ENCODE measurements at places on chromosomes 2 and 18.

- no peak for DNase-seq
Measured at GRCh38 chr18:57148263-57148662, 1.4 kb downstream of the BOD1L2 start.

- DNase-seq: no peak
Measured at GRCh38 chr18:50133526-50133925, 61.4 kb downstream of the MYO5B start.

DNA sequence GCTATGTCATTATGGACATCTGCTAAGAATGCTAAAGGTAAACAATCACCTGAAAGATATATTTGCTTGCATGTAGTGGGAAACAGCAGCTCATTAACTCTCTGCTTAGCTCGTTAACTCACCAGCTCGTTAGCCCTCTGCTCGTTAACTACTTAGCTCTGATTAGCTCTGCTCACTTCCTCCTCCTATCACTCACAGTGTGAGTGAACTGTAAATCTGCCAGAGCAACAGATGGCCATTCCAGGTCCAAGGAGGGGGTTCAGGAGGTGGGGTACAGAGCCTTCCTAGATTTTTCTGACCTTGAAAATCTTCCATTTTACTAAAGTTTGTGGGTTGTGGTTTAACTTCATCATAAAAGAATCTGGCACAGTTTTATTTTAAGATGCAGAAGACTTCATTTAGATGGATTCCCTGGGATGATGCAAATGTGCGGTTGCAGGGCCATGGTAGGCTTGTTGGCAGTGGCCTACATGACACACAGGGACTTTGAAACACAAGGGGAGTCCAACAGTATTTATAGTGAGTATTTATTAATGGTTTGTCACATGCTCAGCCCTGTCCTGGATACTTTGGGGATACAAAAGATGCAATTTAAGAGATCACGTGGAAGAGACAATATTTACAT is 1633.7 kb upstream of the CELF4 start:
- DNase-seq: no peak

GRCh38 chr2:186496401-186496800 is 10.3 kb downstream of the ZC3H15 start:
- no peak for DNase-seq

- DNase-seq: no peak
Measured at GRCh38 chr2:235988271-235989015, 179.7 kb downstream of the GBX2 start.

- DNase-seq: no peak
Measured at GRCh38 chr18:27467073-27467472, 282.0 kb upstream of the CHST9 start.

DNA sequence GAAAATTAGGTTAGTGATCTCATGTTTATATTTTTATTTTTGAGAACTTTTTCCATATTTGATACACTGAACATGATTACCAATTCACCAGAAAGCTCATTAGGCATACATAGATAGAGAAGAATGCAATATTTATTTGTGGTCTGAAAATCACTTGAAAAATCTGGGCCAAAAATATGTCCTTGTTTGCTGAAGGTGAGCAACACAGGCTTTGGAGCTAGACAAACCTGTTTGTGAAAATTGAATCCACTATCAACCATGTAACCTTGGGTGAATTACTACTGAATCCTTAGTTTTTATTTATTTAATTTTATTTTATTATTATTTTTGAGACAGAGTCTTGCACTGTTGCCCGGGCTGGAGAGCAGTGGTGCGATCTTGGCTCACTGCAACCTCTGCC is 46.5 kb upstream of the ZSWIM2 start:
- no peak for DNase-seq

DNA sequence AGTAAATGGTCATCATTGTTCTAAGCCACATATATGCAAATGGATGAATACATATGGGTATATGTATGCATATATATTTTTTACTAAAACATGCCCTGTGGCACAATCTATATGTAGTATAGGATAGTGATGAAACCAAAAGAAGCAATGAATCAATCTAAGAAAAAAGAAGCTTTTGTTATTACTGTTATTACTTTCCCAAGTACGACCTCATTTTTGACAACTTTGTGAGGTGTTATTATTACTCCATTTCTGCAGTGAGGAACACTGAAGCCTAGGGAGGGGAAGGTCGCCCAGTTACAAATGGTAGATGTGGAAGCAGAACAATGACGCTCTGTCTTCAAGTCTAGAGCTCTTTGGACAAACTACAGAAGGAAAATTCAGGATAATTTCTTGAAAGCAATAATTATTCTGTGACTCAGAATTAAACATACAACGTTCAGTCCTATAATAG is 38.3 kb downstream of the STAT4 start:
- DNase-seq: no peak

DNA sequence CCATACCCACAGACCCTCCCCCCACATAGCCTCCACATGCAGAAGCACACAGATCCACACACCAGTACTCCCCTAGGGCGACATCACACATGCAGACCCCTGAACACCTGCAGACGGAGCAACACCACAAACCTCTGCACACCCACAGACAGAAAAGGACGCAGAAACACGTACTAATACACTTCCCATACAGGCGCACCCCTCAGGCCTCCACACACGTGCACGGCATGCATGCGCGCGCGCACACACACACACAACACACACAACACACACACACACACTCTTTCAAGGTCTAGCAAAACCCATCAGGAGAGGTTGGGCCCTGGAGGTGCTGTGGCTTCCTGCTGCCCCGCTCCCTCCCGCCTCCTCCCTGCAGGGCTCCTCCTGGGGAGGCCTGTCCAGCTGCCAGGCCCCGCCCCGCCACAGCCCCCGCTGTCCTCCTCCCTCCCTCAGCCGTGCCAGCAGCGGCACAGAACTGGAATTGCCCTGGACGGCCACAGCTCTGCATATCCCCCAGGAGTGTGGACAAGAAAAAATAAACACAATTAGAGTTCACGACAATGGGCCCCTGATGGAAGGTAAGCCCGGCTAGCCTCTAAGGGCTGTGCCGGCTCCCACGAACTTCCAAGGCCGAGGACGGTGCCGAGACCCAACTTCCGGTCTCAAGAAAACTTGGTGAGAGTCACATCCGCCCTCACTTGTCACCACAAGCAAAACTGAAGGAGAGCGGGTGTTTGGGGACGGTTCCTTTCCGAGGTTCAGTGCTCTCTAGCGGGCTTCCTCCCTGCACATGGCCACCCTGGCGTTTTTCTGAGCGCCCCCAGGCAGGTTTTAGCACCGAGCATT is 6.8 kb downstream of the ZFP36L2 start:
- DNase-seq: peak; percentile 85

GRCh38 chr2:202046572-202046971 is 12.9 kb downstream of the FZD7 start:
- DNase-seq: no peak

- DNase-seq: no peak
Measured at GRCh38 chr18:58239879-58240278, 195.9 kb downstream of the NEDD4L start.

DNA sequence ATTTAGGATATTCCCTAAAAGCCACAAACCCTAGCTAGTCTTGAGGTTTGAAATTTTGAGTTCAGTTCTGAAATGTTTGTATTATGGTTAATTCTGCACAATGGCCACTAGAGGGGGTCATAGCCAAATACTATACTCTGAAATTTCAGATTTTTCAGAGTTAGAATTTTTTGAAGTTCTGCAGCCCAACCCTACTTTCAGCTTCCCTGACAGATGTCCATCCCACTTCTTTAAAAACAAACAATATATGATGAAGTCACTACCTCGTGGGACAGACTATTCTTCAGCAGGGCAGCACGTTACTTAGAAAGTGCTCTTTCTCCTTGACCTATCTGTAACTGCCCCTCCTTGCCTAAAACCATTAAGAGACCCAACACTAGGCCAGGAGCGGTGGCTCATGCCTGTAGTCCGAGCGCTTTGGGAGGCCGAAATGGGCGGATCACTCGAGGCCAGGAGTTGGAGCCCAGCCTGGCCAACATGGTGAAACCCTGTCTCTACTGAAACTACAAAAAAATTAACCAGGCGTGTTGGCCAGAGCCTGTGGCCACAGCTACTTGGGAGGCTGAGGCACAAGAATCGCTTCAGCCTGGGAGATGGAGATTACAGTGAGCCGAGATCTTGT is 48.2 kb upstream of the PAPOLG start:
- DNase-seq: peak; percentile 40

DNA sequence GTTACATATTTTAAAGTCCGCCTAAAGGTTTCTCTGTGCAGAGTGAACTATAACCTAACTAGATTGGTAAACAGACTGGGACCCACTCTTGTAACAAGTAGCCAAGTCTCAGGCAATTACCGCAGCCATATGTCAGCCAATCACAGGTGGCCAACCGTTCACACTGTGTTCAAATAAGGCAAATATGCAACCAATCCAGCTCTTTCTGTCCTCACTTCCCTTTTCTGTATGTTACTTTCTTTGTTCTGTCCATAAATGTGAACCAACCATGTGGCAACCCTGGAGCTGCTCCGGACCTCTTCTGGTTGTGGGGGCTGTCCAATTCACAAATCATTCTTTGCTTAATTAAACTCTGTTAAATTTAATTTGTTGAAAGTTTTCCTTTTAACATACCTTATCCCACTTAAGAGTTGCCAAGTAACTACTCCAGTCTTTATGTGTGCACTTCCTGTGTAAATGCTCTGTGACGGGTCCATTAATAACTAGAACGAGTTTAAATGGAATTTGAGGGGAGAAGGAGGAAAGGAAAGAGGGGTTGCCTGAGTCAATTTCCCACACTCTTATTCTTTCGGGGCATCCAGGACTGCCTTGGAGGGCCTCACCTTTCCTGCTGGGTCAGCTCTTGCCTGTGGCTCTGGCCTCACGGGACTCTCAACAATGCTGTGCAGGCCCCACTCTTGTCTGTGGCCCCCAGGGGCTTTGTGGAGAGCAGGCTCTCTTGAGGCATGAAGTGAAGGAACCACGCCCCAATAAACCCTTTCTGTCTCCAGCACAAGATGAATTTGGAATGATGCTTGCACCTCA is 6.6 kb upstream of the RPL37A start:
- DNase-seq: no peak

DNA sequence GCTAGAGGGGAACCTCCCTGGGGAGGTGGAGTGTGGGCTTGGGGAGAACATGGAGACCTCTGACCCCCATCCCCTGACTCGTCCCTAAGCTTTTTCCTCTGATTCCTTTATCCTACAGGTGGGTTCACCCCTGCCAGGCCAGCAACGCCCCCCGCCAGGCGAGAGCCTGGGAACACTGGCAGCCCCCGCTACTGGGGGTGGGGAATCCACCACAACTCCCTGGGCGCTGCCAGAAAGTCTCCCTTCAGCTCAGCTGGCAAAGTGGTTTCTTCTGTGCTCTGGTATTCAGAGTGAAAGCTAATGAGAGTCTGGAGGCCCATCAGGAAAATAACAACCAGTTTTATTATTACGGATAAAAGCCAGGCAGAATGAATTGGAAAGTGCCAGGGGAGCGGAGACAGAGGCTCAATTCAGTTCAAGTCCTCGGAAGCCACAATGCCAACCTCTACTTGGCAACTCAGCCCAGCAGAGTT is 2.8 kb downstream of the DIPK1C start:
- peak; percentile 50 for DNase-seq

DNA sequence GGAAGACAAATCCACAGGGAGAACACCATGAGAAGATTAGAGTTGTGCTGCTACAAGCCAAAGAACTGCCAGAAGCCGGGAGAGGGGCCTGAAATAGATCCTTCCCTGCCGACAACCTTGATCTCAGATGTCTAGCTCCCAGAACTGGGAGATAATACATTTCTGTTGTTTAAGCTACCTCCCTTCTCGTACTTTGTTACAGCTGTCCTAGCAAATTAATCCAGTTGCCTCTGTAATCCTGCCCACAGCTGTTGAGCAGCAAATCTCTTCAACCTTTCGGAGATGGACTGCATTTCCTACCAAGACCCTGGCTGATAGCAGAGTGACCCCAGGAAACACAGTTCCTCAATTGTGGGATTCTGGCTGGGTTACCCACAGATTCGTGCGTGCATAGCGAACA is 2.6 kb upstream of the TBC1D8 start:
- peak; percentile 20 for DNase-seq

DNA sequence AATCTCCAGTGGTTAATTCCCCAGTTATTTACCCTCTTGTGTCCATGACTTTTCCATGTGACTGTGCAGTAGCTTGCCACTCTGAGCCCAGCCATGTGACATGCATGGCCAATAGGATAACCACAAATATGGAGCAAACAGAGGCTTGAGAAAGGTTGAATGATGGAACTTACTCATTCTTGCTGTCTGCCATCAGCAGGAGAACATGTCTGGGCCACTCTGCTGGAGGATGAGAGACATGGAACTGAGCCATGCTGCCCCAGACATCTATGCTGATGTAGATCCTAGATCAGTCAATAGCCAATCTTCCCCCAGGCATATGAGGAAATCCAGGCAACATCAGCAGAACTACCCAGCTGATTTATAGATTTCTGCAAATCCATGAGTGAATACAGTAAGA is 992.3 kb upstream of the FANCL start:
- no peak for DNase-seq

DNA sequence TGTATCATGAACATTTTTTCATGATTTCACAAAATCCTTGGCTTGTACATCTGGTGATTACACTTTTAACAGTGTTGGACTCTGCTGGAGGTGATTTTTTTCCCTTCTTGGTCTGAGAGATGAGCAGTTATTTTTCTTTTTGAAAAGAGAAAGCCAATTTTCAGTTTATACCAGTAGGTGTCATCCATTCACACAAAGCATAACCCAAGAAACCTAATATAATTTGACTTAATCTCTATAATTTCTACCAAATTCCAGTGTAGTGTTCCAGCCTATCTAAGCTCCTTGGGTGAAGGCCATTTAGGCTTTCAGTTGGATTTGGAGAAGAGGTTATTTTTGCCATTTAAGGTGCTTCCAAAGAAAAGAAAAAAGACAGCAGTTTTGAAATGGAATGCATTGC is 7.7 kb upstream of the ICOS start:
- no peak for DNase-seq

DNA sequence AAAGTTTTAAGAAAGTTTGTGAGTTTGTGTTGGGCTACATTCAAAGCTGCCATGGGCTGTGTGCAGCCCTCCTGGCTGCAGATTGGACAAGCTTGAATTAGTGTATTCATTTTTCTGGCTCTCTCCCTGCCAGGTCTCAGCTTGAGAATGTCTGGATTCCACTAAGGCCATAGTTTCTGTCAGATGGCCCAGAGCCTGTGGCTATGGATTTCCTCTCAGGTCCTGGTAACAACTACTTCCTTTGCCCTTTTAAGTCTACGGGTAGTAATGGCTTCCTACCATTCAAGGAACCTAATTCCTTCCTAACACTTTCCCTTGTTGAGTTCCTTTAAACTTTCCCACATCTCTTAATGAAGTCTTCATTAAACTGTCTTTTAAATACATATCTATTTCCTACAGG is 24.3 kb upstream of the PSMD14 start:
- no peak for DNase-seq

GRCh38 chr2:152449578-152449977 is 114.6 kb downstream of the FMNL2 start:
- DNase-seq: no peak

- DNase-seq: no peak
Measured at GRCh38 chr18:12773369-12773768, 70.5 kb downstream of the PSMG2 start.

GRCh38 chr2:9811679-9812511 is 31.4 kb upstream of the TAF1B start:
- no peak for DNase-seq

GRCh38 chr2:158098178-158098577 is 3.5 kb upstream of the UPP2 start:
- no peak for DNase-seq

- DNase-seq: peak; percentile 87
Measured at GRCh38 chr2:207165121-207166038, at the start of gene KLF7. KLF7 (minus strand) TSS chr2:207165948; CDS start chr2:207165568, 380 bp downstream.

All from retina (tissue), 1 donor.